ELR (cell line): ENCODE measurements at places on chromosomes 4 and X.

- no peak for DNase-seq
Measured at GRCh38 chr4:14046642-14047041, 419.1 kb upstream of the BOD1L1 start.

GRCh38 chr4:105149771-105150170 is 3.1 kb downstream of the TET2 start:
- DNase-seq: no peak

DNA sequence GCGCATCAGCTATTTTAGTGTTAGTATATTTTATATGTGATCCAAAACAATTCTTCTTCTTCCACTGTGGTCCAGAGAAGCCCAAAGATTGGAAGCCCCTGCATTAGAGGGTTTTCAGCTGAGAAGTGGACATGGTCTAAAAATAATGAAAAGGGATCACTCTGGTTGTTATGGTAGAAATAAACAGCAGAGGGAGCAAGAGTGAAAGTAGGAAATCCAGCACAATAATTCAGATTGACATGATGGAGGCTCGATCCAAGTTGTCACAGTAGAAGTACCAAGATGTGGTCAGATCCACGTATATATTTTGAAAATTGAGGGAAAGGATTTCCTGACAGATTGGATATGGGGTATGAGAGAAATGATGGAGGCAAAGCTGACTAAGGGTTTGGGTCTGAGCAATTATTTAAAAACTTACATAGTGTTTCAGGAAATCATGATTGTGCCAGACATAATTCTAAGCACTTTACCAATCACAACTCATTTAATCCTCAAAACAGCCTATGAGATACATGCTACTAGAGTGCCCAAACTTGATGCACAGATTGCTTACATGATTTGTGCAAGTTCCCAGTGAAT is 17.0 kb upstream of the TMEM144 start:
- DNase-seq: peak; percentile 55

DNA sequence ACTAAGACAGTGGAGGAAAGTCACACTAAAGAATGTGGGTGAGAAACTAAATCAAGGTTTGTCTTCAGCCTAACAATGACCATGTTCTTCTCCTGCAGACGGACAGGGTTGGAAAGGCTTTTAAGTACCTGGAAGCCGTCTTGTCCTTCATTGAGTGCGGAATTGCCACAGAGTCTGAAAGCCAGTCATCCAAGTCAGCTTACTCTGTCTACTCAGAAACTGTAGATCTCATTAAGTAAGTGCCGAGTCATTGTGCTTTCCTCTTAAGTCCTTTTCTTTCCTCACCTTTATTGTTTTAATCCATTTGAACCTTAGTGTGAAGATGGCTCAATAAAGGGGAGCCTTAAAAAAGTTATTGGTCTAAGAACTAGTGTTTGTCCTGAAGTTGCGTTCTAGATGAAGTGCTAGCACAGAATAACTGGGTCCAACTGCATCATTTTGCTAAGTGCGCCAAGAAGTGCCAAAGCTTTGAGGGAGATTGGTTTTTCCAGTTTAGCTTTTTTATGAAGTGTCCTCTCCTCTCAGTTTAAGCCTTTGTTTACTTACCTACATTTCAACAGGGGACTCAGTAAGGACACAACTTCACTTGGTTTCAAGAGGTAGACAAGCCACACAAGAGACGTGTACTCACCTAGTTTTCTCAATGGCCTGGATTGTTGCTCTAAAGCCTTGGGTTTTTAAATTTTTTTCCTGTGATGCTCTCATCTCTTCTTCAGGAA is 89.3 kb downstream of the KLHL8 start:
- no peak for DNase-seq

DNA sequence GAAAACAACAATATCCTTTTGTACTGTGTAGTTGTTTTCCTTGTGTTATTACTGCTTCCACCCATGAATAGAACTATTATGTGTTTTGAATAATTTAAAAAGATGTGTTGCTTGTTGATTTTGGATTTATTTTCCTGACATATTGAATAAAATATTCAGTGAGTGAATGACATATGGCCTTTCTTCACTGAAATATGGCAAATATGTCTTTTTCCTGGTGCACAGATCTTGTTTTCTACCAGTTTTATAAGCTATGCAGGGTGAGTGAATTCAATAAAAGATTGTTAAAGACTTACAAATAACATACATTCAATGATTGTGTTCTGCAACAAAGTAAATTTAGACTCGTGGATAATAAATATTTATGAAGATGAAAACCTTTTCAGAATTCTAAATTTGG is 1216.3 kb upstream of the ADGRL3 start:
- no peak for DNase-seq

DNA sequence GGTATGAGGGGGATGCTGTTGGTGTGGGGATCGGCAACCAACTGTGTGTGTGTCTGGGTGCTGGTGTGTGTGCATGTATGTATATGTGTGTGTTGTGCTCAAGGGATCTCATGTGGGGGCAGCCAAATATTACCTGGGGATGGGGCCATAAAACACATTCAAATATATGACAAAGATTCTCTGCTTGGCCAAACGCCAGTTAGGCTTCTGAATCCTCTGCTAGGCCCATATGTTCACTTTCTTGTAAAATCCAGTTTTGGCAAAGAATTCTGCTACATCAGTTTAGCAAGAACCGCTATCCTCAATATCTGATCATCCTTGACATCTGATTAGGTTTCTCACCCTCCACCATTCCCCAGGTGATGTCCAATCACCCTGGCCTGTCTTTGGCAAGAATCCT is 106.6 kb downstream of the RASL11B start:
- DNase-seq: no peak
